ENCODE measurements at places on chromosomes 16 and 17. TPM values are rescaled to one million over a fixed set of nuclear protein-coding genes. Genes with fewer than 3 reads are reported as not detected.

- no peak for DNase-seq
These were observed 572 bp downstream of the KSR1 start for GRCh38 chr17:27456681-27457359.

DNA sequence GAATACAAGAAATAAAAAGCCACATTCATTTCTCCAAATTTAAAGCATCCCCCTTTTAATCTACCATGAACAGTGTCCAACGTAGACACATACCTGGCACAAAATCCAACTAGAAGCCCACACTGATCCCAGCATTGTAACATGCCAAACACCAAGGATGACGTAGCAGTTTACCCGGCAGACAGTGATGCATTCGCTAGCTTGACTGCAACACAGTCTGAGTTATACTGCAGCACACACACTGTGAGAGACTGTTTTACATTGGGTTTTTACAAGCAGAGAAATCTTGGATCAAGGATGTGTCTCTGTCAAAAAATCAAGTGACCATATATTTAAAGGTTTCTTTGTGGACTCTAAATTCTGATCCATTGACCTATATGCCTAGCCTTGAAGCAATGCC, 74.5 kb upstream of the C17orf78 start:
- DNase-seq = no peak

The ZNF48 gene
- 11.1 TPM for total RNA-seq

The ZNF747 gene
- total RNA-seq = 18.3 TPM

Measured in thoracic aorta (tissue), 2 donors.